ENCODE measurements at places on chromosomes 13 and 19. TPM values are rescaled to one million over a fixed set of nuclear protein-coding genes. Genes with fewer than 3 reads are reported as not detected.

DNA sequence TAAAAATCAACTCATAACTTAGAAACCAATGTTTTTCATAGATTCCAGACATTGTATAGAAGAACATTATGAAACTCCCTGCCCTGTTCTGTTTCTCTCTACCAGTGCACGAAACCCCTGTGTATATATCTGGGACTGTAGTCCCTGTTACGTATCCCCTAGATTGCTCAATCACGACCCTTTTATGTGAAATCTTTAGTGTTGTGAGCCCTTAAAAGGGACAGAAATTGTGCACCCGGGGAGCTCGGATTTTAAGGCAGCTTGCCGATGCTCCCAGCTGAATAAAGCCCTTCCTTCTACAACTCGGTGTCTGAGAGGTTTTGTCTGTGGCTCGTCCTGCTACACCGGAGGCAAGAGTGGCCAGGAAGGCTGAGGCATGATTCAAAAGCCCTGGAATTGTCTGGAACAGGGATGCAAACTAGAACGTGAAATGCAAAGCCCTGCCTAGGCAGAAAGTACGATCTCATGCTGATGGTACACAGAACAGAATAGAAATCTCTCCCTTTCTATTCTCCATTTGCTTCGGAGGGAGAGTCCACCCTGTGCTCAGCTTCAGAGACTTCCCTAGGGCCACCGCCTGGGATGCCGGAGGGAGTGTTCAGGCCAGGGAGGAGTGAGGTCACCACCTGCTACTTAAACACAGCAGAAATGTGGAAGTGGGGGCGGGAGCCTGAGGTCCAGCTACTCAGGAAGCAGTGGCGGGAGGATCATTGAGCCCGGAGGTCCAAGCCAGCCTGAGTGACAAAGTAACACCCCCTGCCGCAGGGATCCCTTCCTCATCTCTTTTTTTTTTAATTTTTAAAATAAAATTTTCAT lies 758 bp upstream of the ZNF888 start:
- peak; percentile 45 for DNase-seq

GRCh38 chr19:50489461-50490011 lies 12.9 kb upstream of the GARIN5A start:
- DNase-seq: no peak

DNA sequence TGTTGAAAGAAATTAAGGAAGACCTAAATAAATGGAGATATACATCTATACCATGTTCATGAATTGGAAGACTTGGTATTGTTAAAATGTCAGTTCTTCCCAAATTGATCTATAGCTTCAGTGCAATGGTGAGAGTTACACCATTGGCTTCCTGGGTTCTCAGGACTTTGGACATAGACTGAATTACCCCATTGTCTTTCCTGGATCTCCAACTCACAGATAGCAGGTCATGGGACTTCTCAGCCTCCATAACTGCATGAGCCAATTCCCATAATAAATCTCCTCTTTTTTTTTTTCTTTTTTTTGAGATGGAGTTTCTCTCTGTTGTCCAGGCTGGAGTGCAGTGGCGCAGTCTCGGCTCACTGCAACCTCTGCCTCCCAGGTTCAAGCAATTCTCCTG lies 38.7 kb downstream of the CCNE1 start:
- DNase-seq: no peak

- DNase-seq: no peak
These were observed 22.0 kb downstream of the CEACAM4 start for GRCh38 chr19:41604831-41605230.

DNA sequence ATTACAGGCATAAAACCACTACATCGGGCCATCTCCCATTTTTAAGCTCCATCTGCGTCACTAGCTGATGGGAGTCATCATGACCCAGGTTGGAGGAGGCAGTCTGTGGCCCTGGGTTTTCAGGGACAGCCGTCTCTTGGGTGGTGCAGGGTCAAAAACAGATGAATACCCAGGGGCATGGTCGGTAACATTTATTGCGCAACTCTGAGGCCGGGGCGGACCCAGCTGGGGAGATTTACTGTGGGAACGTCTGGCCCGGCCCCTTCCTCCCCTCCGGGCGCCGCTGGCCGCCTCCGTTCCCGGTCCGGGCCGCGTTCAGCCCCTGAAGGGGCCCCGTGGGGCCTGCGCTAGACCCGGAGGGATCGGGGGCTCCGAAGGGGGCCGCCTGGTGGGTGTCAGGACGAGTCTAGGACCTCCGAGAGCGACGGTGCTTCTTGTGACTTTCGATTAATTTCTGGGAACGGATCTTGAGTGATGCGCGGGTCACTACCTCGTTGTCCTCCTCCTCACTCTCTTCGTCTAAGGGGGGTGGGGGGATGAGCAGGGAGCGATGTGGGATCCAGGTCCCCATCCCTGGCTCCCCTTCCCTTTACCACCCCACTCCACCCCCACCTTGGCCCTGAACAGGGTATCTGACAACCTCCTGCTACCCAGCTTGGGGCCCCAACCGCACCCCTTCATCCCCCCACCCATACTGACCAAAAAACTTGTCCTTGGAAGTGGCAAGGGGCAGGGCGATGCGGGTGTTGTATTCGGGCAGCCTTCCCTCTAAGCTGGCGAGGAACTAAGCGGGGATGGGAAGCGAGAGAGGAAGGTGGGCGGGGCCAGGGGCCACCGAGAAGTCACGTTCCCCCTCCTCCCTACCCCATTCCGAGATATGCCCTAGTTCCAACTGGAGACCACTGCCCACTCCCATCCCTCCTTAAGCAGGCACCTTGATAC lies 1.6 kb upstream of the RGL3 start:
- DNase-seq: no peak

DNA sequence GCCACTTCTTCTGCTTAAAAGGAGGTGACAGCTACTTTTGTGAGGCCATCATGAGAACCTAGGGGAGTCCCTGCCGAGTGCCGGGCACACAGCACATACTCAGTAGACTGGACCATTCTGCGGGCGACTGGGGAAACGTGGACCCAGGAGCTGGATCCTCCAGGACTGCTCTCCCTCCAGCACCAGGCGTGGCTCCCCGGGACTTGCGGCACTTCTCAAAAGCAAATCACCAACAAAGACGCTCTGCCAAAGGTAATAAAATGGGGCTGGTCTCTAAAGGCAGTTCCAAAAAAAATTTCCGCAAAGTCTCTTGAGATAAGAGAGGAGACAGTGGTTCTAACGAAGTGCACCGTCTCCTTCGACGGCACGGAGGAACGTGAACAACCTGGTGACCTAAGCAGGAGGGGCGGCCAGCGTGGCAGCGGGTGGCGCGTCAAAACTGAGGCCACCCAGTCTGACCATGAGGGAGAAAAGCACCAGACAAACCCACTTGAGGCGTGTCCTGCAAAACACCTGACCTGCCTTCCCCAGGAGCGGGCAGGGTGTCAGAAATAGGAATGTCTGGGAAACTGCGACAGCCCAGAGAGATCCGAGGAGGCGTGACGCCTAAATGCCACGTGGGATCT lies 1.4 kb upstream of the TMPRSS9 start:
- DNase-seq: no peak

GRCh38 chr19:49570138-49570856 lies 10.1 kb downstream of the NOSIP start:
- peak; percentile 74 for DNase-seq

The CGB1 gene
- not detected for total RNA-seq

- DNase-seq: no peak
These were observed 2.2 kb upstream of the CERS1 start for GRCh38 chr19:18898081-18898606.

The RASAL3 gene
- not detected for total RNA-seq

The GET3 gene
- 107 TPM for total RNA-seq

DNA sequence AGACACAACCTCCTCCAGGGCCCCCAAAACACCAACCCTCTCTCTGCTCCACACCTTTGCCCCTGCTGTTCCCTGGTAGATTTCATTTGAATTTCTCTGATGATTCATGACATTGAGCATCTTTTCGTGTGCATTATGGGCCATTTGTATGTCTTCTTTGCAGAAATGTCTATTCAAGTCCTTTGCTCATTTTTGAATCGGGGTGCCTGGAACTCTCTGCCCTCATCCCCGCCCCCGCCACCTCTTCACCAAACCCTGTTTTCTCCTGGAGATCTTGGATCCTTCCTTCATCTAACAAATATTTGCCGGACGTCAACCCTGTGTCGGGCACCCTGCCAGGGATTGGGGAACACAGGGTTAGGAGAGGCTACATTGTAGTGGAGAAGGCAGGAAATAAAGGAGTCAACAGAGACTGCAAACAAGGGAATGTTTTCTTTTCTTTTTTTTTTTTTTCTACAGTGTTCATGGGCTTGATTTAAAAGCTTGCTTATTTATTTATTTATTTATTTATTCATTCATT lies 25.5 kb upstream of the SLC1A5 start:
- DNase-seq: peak; percentile 48

The LRRC63 gene
- not detected for total RNA-seq

- DNase-seq: no peak
These were observed 248.3 kb downstream of the TSHZ3 start for GRCh38 chr19:31100981-31101380.

DNA sequence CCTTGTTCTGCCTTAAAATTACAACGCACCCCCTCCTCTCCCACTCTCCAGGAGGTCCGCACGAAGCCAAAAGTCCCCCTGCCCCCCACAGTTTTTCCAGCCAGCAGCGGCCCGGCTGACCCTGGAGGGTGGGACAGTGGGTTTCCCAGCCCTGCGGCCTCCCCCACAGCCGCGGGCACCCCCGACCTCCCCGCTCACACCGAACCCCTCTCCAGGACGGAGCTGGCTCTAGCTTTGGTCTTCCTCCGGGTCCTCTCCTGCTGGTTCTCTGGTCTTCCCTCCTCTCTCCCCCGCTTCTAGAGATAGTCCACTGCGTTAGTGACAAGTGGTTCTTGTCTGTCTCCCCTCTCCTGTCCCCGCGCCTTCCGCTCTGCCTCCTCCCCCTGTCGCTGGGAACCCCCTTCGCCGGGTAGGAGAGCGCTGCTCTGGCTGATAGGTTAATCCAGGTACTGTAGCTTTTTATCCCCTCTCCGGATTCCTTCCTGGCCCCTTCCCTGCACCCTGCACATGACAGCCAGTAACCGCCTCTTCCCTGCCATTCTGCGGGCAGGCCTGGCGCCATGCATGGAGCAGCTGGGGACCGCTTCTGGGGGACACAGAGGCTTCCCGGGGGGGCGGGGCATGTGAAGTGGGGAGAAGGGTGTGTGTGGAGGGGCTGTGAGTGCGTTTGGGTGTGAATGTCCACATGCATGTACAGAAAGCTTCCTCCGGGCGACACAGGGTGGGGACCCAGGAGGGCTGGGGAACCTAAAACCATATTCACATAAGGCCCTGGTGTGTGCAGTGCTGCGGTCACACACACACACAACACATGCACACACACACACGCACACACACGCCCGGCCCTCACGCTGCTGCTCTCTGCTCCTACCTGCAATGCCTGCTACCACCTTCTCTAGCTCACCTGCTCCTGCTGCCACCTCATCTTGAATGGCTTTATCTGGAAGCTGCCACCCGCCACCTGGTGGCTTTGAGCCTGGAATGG lies 17.2 kb downstream of the PRR36 start:
- no peak for DNase-seq

DNA sequence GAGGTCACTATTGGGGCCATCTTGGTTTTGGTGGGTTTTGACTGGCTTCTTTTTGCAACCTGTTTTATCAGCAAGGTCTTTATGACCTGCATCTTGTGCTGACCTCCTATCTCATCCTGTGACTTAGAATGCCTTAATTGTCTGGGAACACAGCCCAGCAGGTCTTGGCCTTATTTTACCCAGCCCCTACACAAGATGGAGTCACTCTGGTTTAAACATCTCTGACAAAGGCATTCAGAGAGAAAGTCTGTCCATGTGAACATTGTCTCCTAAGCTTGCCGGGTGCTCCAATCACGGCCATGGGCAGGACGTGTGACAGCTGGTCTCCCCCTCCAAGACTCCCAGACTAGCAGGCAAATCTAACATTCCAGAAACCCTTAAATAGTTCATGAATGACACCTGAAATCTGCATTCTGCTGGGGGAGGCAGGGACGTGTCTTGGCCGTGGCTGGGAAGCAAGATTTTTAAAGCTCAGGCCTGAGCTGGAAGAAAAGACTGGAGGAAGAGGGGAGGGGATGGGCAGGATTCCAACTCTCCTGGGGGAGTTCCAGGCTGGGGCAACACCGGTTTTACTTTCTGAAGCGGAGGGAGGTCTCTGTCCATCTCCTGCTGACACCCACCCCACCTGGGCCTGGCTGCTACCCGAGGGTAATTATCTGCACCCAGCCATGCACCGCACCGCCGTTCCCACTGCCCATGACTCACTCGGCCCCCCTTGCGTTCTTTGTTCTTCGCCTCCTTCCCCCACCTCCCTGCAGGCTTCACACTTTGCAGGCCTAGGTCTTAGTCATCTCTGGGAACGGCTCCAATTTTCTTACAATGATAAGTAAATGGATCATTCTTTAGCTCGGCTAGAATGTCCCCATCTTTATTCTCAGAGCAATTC lies 11.6 kb upstream of the OR1M1 start:
- DNase-seq: peak; percentile 96

DNA sequence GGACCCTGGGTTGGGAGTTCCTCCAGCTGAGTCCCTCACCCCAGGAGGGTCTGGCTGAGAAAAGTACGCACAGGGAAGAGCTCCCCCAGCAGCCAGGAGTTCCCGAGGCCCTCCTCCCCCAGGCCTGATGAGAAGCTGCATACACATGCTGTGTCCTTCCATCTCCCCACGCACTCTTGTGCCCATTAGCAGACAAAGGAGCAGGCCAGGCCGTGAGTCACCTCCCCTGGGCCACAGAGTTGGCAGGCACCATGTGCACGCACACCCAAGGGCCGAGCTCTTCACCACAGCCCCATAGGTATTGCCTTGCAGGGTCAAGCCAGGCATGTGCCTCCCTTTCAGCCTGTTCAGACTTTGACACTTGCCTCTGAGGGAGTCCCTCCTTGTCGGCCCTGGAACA lies 17.5 kb downstream of the MAU2 start:
- DNase-seq: no peak

DNA sequence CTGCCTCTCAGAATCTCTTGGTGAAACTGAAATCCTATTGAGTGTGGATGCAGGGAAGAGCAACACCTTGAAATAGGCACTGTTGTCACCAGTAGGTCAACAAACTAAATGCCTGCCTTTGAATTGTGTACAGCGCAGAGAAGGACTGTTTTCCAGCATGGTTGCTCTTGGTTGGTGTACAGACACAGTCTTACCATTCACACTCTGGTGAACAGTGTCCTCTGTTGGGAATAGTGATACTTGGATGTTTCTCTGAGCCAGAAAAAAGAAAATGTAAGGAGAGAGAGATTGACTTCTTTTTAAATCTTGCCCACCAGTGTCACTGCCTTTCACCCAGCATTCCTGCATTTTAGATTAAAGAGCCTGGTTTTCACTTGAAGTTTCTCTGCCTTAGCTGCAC lies 179.7 kb downstream of the STK24 start:
- DNase-seq: no peak

DNA sequence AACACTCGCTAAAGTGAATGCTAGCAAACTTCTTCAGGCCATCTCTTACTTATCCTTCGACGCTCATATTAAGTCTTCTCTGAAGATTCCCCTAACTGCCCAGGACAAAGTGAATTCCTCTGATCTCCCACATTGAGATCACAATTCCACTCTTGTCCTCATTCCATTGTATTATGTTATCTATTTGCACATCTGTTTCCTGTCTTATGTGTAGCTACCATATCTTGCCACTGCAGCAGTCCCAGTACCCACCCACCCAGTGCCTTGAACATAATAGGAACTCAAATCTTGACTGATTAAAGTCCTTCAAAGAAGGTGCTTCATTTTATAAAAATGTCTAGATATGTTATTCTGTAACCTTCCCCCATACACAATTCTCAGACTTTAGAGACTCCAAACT lies 702.3 kb downstream of the DIAPH3 start:
- no peak for DNase-seq

The ARL11 gene
- total RNA-seq: under 0.01 TPM
